Head of caudate nucleus (tissue), 42 donors: ENCODE measurements at places on chromosomes 12 and 14.

DNA sequence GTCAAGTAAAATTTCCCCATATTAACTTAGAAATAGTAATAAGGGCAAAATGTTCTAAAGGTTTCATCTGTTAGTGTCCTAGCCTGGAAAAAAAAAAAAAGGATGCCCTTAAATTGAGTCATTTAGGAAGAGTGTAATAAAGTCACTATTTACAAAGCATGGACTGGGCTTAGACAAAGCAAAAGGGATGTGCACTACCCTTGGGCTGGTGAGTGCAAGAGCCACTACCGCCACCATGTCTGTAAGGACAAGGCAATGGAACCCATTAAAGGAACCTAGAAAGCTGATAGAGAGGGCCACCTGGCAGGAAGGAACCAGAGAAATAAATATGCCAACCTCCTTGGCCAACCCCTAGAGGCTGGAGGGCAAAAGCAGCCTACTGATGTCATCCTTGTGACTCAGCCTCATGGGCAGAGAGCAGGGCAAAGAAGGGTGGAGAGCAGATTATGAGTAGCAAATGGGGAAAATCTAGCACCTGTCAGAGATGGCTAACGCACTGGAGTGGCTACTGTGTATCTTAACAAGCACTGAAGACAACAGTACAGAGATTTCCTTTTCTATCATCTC lies 59.5 kb upstream of the FUT8 start:
- DNase-seq = no peak

DNA sequence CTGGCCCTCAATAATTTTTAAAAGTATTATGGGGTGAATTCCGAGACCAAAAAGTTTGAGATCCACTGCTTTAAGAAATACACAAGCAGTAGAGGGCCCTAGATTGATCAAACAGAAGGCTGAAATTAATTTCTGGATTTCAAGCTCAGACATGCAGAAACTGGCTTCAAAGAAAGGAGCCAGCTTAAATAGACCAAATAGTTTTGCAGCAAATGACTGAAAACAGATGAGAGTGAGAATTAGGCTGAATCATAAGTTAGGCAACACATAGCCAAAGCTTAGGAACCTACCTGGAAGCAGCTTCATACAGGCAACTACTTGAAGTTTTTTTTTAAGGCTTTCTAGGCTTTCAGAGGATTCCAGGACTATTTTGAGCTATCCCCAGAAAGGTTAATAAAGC lies 12.4 kb downstream of the ATF7 start:
- DNase-seq = no peak

- DNase-seq = no peak
Observed at GRCh38 chr12:131060011-131060703, 106.5 kb downstream of the ADGRD1 start.

GRCh38 chr12:115204957-115205754 lies 521.2 kb upstream of the TBX3 start:
- DNase-seq = no peak

DNA sequence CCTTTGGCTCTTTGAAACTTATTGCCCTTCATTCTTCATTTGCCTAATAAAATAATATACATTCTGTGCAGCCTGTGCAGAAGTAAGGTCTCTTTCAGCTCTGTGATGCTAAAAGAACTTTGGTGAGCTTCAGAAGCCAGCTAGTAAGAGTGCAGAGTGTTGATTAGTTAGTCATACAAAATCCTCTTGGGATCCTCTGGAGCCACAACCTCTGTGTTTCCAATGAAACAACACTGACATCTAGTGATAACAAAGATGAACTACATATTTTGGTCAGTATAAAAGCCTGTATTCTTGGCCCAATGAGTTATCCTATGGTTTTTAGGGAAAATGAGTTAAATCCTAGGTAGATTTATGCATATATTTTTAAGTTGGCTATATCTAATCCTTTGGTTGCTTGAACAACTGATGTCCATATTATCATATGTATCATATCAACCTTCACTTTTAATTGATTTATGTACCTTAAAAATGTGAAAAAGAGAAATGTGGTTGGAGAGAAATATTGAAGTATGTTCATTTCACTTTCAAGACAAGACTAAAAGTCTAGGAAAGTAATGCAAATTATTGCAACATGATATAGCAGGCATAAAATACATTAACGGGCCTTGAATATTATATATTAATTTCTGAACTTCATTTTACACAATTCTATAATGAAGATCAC lies 158.4 kb downstream of the KLHL28 start:
- DNase-seq = no peak

GRCh38 chr14:72366619-72367018 lies 434.4 kb downstream of the RGS6 start:
- DNase-seq = no peak

- no peak for DNase-seq
Observed at GRCh38 chr12:3341594-3341993, 149.4 kb upstream of the PRMT8 start.

DNA sequence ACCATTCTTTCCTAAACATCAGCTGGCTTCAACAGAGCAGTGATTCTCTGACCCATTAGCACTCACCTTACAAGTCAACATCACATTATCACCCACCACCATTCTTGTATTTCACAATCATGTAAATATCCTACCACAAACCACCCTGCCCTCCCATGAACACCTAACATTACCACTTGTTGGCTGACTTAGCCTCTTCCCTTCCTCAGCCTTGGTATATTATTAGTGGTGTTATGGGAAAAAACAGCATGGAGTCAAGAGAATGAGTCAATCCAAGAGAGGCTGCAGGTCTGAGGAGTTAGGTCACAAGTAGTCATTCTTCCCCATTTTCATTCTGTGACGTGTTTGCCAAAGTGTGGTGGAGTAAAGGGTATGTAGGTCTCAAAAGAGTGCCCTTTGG lies 22.3 kb upstream of the MGP start:
- no peak for DNase-seq

- DNase-seq = no peak
Observed at GRCh38 chr12:9243999-9244649, 35.9 kb upstream of the PZP start.

- DNase-seq = no peak
Observed at GRCh38 chr12:95700316-95700785, 90.2 kb downstream of the NTN4 start.

DNA sequence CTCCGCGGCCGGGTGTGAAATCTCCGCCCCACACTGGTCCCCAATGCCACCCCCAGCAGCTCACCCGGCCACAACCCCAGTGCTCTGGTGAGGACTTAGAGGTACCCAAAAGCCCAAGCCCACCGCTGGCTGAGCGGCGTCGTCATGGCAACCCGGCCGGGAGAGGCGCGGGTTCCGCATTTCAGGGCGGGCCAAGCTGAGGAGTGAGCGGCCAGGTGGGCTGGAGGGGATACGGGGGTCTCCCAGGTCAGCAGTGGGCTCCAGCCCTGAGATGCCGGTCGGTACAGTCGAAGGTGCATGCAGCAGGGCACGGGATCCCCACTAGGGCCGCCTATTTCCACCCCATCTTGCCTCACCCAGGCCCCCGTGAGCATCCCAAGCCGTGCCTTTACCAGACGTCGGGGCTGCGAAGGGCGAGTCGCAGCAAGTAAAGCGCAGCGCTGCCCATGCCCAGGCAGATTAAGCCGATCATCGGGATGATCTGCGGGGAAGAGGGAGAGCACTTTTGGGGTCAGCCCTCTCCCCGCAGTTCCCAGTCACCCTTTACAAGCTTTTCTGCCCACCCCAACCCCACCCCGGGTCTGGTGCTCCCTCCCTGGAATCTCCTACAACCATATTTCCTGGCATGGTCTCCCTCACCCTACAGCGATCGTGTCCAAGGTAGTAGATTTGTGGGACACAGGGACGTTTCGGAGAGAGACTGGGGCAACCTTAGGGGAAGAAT lies 6.9 kb downstream of the SHMT2 start:
- no peak for DNase-seq

- DNase-seq = no peak
Observed at GRCh38 chr14:90301668-90302090, 30.1 kb downstream of the NRDE2 start.

GRCh38 chr14:71395151-71395604 lies 487.9 kb downstream of the PCNX1 start:
- no peak for DNase-seq
